A549 treated with CpdA at 1 μM for 4 hours (cell line): ENCODE measurements at places on chromosomes 7 and 10. TPM values are rescaled to one million over a fixed set of nuclear protein-coding genes. Genes with fewer than 3 reads are reported as not detected.

Gene MACC1
- total RNA-seq = not detected in 5 replicates

Gene ZPBP
- not detected in 5 replicates for total RNA-seq

Gene WDR86
- 0.09 to 0.26 TPM (median 0.15 TPM) in 5 replicates for total RNA-seq

Gene STEAP2
- 3.8 to 4.9 TPM (median 4.5 TPM) in 5 replicates for total RNA-seq

Gene STEAP4
- total RNA-seq = not detected in 5 replicates

Gene SRRM3
- 5.6 to 8.2 TPM (median 7.6 TPM) in 5 replicates for total RNA-seq

Gene HOXA10
- total RNA-seq = 6.8 to 9.0 TPM (median 7.3 TPM) in 5 replicates

Gene GIGYF1
- 16.1 to 22.5 TPM (median 17.8 TPM) in 5 replicates for total RNA-seq

Gene SLC13A1
- not detected in 5 replicates for total RNA-seq

Gene HTR5A
- not detected in 5 replicates for total RNA-seq

Gene PMS2
- total RNA-seq = 10.3 to 16.7 TPM (median 12.3 TPM) in 5 replicates

Gene MCM7
- total RNA-seq = 241 to 254 TPM (median 244 TPM) in 5 replicates

Gene LIPN
- total RNA-seq = not detected in 5 replicates

Gene SYNPO2L
- 0.03 TPM in 1 of 5 replicates, not detected in the others for total RNA-seq

Gene ZNF727
- not detected in 5 replicates for total RNA-seq

Gene PITRM1
- 85.9 to 92.2 TPM (median 87.0 TPM) in 5 replicates for total RNA-seq

Gene SPDYE5
- not detected in 5 replicates for total RNA-seq

Gene AHR
- 10.8 to 18.0 TPM (median 15.4 TPM) in 5 replicates for total RNA-seq

Gene LLCFC1
- not detected in 5 replicates for total RNA-seq

Gene GPRIN2
- 20.8 to 34.6 TPM (median 26.3 TPM) in 5 replicates for total RNA-seq

Gene VWA2
- not detected in 5 replicates for total RNA-seq

Gene OR6V1
- not detected in 5 replicates for total RNA-seq

Gene NEUROD6
- not detected in 5 replicates for total RNA-seq

Gene SUN3
- 0.15 to 0.91 TPM in 2 of 5 replicates, not detected in the others for total RNA-seq

Gene LRRC17
- 0.07 to 0.12 TPM (median 0.07 TPM) in 3 of 5 replicates, not detected in the others for total RNA-seq

Gene STOX1
- 0.74 to 1.1 TPM (median 0.86 TPM) in 5 replicates for total RNA-seq

Gene OPALIN
- total RNA-seq = not detected in 5 replicates

Gene PRPS1L1
- not detected in 5 replicates for total RNA-seq

Gene SLC37A3
- total RNA-seq = 23.3 to 28.3 TPM (median 27.5 TPM) in 5 replicates

Gene AGR2
- total RNA-seq = 97.0 to 175 TPM (median 138 TPM) in 5 replicates

Gene GRID1
- 0.17 to 0.35 TPM (median 0.33 TPM) in 5 replicates for total RNA-seq

Gene CUBN
- 0.05 to 0.28 TPM (median 0.11 TPM) in 5 replicates for total RNA-seq

Gene CCDC201
- total RNA-seq = 0.01 TPM in 1 of 5 replicates, not detected in the others

Gene TRPV5
- not detected in 5 replicates for total RNA-seq

Gene TFPI2
- total RNA-seq = 250 to 318 TPM (median 266 TPM) in 5 replicates

Gene CARD11
- total RNA-seq = 1.1 to 2.1 TPM (median 1.4 TPM) in 5 replicates

Gene GSTO2
- 1.4 to 2.1 TPM (median 1.8 TPM) in 5 replicates for total RNA-seq

Gene SMC3
- 41.7 to 71.7 TPM (median 48.6 TPM) in 5 replicates for total RNA-seq

Gene ZNF467
- total RNA-seq = 1.1 to 1.9 TPM (median 1.3 TPM) in 5 replicates

Gene GARIN1A
- 0.41 to 0.85 TPM (median 0.67 TPM) in 5 replicates for total RNA-seq

Gene GAD2
- total RNA-seq = not detected in 5 replicates

Gene PPP1R3C
- 13.1 to 16.9 TPM (median 15.9 TPM) in 5 replicates for total RNA-seq

Gene ATOH7
- total RNA-seq = 0.17 to 0.48 TPM (median 0.31 TPM) in 5 replicates

Gene OR2A7
- total RNA-seq = not detected in 5 replicates

Gene ECHDC3
- 7.3 to 10.9 TPM (median 8.5 TPM) in 5 replicates for total RNA-seq

Gene ANXA8L1
- total RNA-seq = 80.3 to 122 TPM (median 96.8 TPM) in 5 replicates

Gene LGI1
- total RNA-seq = not detected in 5 replicates

Gene UCMA
- not detected in 5 replicates for total RNA-seq

Gene SMKR1
- 7.1 to 14.0 TPM (median 12.9 TPM) in 5 replicates for total RNA-seq

Gene VIPR2
- not detected in 5 replicates for total RNA-seq

Gene IKZF1
- total RNA-seq = 0.01 TPM in 1 of 5 replicates, not detected in the others

Gene VGF
- 9.0 to 22.7 TPM (median 16.6 TPM) in 5 replicates for total RNA-seq

Gene DNAH11
- 0.05 to 0.20 TPM (median 0.10 TPM) in 5 replicates for total RNA-seq

Gene ASAH2
- total RNA-seq = 1.8 to 3.0 TPM (median 2.8 TPM) in 5 replicates

Gene AEBP1
- total RNA-seq = 0.05 TPM in 1 of 5 replicates, not detected in the others

Gene NKX1-2
- total RNA-seq = 0.03 TPM in 1 of 5 replicates, not detected in the others

Gene CXCL12
- total RNA-seq = 0.11 to 0.23 TPM (median 0.16 TPM) in 5 replicates

Gene LEP
- total RNA-seq = not detected in 5 replicates
